GM13977 (cell line): ENCODE measurements at places on chromosomes 1 and 21.

GRCh38 chr1:232209357-232209756 lies 420.6 kb downstream of the SIPA1L2 start:
- no peak for DNase-seq

GRCh38 chr1:40748841-40749718 lies 34.5 kb upstream of the KCNQ4 start:
- DNase-seq = no peak

DNA sequence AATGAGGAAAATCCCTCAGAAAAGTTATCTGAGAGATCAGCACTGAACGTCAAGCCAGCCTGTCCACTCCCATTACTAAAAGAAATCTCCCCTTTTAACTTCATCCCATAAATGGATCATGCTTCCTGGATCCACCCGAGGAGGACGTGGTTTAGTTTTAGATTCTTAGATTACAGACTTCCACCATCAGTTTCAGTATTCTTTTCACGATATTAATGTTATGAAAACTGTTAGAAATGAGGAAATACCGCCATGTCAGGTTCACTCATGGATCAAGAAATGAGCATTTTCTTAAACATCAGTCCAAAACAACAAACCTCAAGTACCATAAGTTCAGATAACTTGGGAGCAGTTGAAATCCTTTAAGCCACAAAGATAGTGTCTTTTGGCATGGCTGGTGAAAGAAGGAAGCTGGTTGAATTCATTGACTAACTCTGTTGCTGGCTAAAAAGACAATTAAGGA lies 49.8 kb downstream of the NFIA start:
- no peak for DNase-seq

- DNase-seq = no peak
These were observed 1.9 kb downstream of the TRMT13 start for GRCh38 chr1:100134872-100135271.

DNA sequence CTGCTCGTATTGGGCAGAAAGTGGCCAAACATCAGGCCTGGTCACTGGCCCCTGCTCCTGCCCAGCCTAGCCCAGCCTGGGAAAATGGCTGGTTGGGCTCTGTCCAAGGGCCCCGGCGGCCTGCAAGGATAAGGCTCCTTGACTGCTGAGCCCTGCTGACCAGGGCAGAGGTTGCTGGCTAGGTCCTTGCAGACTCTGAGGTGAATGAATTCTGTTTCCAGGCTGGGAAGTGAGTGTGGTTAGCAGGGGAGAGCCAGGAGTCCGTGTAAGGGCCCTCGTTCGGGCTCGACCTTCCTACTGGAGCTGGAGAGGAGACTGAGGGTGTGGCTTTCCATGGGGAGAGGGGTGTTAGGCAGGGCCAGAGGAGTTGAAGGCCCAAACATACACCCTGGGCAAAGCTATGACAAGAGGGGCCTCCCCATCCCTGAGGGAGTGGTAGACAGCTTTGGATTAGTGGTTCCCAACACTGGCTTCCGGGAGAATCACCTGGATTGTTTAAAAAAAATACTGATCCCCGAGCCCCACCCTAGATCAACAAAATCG lies 20.6 kb downstream of the CSF1 start:
- no peak for DNase-seq

- DNase-seq = no peak
These were observed 64.4 kb downstream of the LHX9 start for GRCh38 chr1:197981561-197981960.

DNA sequence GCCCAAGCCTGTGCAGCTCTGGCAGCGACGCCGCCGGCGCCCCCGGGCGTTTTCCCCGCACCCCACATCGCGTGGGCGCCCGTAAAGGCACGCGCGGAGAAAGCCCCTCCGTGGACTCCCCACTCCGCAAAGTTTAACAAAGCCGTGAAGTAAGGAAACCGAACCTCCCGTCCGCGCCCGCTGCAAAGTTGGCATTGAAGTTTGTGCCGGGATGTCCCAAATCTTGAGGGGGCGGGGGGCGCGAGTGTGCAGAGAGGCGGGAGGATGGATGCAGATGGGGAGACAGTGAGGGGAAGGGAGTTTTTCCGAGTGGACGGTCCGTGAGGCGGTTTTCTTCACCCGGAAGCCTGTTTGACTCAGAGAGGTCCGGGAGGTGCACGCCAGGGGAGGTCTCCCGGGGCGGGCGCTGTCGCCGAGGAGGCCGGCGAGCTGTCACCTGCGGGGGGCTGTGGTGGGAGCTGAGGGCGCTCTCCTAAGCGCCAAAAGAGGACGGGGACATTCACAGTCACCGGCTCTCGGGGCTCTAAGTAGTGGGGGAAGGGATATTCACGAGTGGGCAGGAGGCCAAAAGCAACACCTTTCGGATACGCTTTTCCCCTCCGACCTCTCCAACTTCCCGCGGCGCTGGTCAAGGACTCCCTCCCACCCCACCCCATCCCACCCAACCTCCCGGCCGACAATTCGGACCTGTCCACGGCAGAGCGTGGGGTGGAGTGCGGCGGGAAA lies 1.3 kb downstream of the WLS start:
- no peak for DNase-seq
